ENCODE measurements at places on chromosomes 2 and 18. TPM values are rescaled to one million over a fixed set of nuclear protein-coding genes. Genes with fewer than 3 reads are reported as not detected.
A peak's percentile ranks its signal among the peaks of the same experiment; 100 is the strongest.

GRCh38 chr2:109155553-109156451 is 26.8 kb downstream of the SH3RF3 start:
- no peaks in the 10 kb centered on the region for H3K27me3 ChIP-seq
- H3K4me3 ChIP-seq = no peak overlapping the region
- no peaks in the 10 kb centered on the region for H3K4me1 ChIP-seq
- no peak overlapping the region for H3K27ac ChIP-seq

DNA sequence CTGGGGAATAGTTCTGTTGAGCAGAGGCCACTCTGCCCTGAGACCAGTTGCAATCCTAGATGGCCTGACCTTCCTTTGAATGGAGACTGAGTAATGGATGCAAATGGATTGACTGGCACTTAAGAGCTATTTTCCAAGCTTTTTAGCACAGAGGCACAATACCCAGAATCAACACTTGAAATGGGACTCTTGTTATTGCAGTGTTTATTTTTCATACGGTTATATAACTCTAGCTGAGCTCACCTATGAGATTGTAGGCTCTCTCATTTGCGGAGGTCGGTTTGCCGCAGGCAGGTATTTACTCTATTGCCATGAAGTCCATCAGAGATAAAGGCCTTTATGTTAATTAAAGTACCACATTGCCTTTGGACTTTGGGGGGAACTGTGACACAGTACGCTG is 422.3 kb upstream of the CELF4 start:
- DNase-seq = no peak
- no peaks in the 10 kb centered on the region for H3K36me3 ChIP-seq
- H3K27me3 ChIP-seq = no peaks in the 10 kb centered on the region
- no peaks in the 10 kb centered on the region for H3K4me1 ChIP-seq
- H3K4me3 ChIP-seq = no peak overlapping the region

The B3GNT7 gene
- total RNA-seq = 83.3 TPM

The REG3A gene
- not detected for total RNA-seq

GRCh38 chr2:221134718-221135117 is 437.4 kb downstream of the EPHA4 start:
- no peak overlapping the region for H3K27ac ChIP-seq
- H3K36me3 ChIP-seq = no peaks in the 10 kb centered on the region
- H3K4me1 ChIP-seq = no peaks in the 10 kb centered on the region
- DNase-seq = no peak

The TRIM54 gene
- 0.21 TPM for total RNA-seq

The RAB1A gene
- 128 TPM for total RNA-seq

The CCDC150 gene
- 19.0 TPM for total RNA-seq

GRCh38 chr2:28956415-28956826 is 24.7 kb upstream of the TOGARAM2 start:
- DNase-seq = no peak
- H3K36me3 ChIP-seq = no peaks in the 10 kb centered on the region
- no peaks in the 10 kb centered on the region for H3K27me3 ChIP-seq
- peaks cover 19% of the 10 kb centered on the region for H3K4me1 ChIP-seq

GRCh38 chr2:132462236-132462635 is 45.6 kb downstream of the GPR39 start:
- DNase-seq = no peak
- H3K4me1 ChIP-seq = no peaks in the 10 kb centered on the region
- no peak overlapping the region for H3K4me3 ChIP-seq

- no peaks in the 10 kb centered on the region for H3K27me3 ChIP-seq
- H3K4me3 ChIP-seq = no peak overlapping the region
- no peak for DNase-seq
- H3K4me1 ChIP-seq = no peaks in the 10 kb centered on the region
- H3K36me3 ChIP-seq = no peaks in the 10 kb centered on the region
Measured at GRCh38 chr2:128820452-128820851, 501.8 kb upstream of the HS6ST1 start.

GRCh38 chr2:237482485-237482884 is 4.6 kb upstream of the MLPH start:
- H3K27ac ChIP-seq = peak overlapping the region; percentile 32
- peaks cover 9% of the 10 kb centered on the region for H3K4me1 ChIP-seq
- H3K27me3 ChIP-seq = no peaks in the 10 kb centered on the region
- H3K36me3 ChIP-seq = no peaks in the 10 kb centered on the region
- no peak overlapping the region for H3K4me3 ChIP-seq
- no peak for DNase-seq

The HAAO gene
- total RNA-seq = 0.74 TPM

Data from Panc1 (cell line).